DMS79 treated with DMSO at 0.1 percent for 48 hours (cell line): ENCODE measurements at places on chromosomes 7 and 10.

GRCh38 chr7:142647749-142648148, 101.5 kb upstream of the PRSS1 start:
- DNase-seq: no peak

- DNase-seq: no peak
These were observed 280.8 kb upstream of the LRGUK start for GRCh38 chr7:133846203-133846945.

DNA sequence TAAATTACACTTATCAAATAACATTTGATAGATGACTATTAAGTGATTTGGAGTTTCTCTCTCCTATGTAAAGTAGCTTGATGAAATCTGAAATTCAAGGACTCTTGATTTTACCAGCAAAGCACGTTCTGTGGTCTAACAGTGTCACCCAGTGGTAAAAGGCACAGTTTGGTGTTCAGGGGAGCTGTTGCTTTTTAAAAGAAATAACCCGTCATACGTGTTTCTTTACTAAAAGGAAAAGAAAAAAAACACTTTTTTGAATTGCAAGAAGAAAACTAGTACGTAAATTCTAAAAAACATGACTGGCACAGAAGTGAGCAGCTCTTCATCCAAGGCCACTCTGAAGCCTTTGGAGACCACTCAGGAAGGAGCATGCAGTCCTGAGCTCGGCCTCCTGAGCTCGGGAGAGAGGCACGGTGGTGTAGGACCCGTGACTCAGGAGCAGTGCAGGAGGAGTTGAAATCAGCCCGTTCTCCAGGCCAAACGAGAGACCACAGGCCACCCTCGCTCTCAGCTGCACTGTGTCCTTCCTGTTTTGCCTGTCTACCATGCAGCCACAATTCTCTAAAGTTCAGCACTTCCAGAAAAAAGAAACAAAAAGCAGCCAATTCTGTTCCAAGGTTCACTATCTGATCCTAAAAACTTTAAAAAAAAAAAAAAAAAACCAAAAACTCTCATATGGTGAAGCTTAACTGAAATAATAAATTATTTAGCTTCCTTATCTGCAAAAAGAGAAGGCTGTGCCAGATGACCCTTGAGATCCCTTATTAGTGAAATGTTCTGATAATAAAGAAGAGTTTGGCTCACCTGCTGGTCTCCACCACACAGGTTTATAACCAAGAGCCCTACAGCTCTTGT, 212.6 kb upstream of the FRMD4A start:
- DNase-seq: no peak

- DNase-seq: peak; percentile 65
These were observed 639.2 kb downstream of the KCNMA1 start for GRCh38 chr10:76998451-76998850.

DNA sequence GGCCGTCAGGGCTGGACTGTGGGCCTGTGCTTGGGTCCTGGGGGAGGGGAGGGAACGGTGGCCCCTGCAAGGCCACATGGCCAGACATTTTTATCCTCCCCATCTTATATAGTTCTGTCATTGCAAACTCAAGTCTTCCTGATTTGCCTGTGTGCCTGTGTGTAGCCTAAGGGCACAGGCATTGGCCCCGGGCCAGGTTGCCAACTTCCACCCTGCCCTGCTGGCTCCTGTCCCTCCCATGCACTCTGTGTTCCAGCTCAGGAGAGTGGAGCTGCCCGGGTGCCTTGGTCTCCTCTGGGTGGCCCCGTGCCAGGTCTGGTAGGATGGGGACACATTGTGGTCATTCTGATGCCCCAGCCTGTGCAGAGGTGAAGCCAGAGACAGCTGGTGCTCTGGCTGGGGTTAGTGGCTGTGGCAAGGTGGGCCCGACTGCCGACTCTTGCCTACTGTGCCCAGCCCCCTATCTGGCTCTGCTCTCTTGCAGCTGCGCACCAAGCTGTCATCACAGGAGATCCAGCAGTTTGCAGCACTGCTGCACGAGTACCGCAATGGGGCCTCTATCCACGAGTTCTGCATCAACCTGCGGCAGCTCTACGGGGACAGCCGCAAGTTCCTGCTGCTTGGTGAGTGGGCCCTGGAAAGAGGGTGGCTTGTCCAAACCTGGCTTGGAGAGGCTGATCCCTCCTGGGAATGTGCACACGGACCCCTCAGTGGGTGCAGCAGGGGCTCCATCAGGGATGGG, 14.8 kb downstream of the NACAD start:
- peak; percentile 95 for DNase-seq

DNA sequence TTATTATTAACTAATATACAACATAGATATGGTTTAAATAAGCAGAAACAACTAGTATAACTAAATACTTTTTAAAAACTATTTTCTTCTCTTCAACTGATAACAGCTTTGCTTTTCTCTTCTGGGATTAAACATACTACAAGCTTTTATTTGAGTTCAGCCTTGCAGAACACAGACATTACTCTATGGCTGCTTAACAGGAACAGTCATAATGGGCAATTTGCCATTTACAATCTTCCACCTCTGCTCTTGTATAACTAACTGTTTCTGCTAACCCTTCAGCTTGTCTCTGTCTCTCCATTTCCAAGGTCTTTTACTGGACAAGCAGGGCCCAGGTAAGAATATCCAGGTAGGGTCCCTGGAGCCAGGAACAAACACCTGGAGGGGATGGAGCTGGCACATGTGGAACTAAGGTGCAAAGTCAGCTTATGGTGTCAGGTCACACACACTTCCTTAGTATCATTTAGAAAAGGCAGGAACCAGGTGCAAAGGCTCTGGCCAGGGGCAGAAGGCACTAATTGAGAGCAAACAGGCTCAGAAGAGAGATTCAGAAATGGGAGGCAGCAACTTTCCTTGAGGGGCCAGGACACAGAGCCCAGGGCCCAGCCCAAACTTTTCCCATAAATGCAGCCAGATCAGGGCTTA, 93.1 kb downstream of the STRA8 start:
- DNase-seq: peak; percentile 85

- no peak for DNase-seq
These were observed 3.8 kb upstream of the STN1 start for GRCh38 chr10:103921750-103922195.

DNA sequence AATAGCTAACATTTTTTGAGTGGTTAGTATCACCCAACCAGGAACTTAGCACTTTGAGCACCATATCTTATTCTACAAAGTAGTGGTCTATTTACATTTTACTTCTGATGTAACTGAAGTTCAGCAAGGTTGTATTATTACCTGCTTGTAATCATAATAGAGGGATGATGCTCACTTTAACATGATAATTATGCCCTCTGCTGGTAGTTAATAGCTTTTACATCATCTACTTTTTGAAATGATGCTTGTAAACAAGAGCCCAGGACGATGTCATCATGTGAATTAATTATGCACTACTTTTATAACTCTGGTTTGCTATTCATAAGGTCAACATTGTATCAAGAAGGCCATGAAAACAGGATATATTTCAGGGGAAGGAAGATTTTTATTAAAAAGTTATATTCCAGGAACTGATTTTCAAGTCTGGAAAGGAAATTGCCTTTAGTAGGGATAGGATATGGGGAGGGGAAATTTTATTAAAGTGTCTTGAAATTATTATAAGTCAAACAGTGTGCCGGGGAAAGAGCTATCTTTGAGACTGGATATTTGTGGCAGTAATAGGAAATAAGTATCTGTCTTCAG, 80.3 kb upstream of the SCIN start:
- DNase-seq: no peak

GRCh38 chr7:157466867-157467261, 130.1 kb downstream of the DNAJB6 start:
- no peak for DNase-seq

DNA sequence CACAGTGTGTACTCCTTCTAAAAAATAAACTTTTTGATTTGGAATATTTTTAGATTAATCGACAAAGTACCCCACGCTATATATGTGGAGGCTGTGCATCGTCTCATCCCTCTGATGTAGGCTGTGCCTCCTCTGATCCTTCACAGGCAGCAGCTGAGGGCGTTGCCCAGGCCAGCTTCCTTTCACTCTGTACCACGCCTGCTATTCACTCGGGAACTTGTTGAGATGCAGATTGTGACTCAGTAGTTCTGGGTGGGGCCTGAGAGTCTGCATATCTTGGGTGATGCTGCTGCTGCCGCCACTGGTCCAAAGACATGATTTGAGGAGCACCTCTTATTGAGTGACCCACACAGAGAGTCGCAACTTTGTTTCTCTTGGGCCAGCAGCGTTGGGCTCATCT, 7.9 kb upstream of the C10orf120 start:
- DNase-seq: no peak

GRCh38 chr10:44153918-44154670, 230.8 kb downstream of the CXCL12 start:
- no peak for DNase-seq

DNA sequence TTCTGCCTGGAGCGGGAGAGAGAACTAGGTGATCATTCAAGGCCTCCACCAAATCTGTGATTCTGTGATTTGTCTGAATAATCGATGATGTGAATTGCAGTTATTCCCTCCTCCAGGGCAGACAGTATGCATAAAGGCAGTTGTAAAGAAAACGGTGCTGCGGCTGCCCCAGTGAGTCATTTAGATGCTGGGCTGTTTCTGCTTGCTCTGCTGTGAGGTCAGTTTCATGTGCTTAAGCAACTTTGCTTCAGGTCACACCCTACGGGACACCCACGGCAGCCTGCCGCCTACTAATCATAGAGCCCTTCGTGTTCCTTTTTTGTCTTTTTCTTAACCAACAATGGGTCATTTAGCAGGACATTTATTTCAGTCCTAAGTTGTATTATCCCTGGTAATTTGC, 158.1 kb upstream of the PITRM1 start:
- DNase-seq: no peak

GRCh38 chr7:28956608-28957063, 1.5 kb downstream of the TRIL start:
- DNase-seq: peak; percentile 80

GRCh38 chr10:114874827-114875411, 53.3 kb downstream of the FHIP2A start:
- no peak for DNase-seq

- DNase-seq: peak; percentile 62
These were observed 45.6 kb upstream of the C1GALT1 start for GRCh38 chr7:7136466-7137381.

GRCh38 chr7:102412548-102412947, 16.4 kb downstream of the PRKRIP1 start:
- no peak for DNase-seq

DNA sequence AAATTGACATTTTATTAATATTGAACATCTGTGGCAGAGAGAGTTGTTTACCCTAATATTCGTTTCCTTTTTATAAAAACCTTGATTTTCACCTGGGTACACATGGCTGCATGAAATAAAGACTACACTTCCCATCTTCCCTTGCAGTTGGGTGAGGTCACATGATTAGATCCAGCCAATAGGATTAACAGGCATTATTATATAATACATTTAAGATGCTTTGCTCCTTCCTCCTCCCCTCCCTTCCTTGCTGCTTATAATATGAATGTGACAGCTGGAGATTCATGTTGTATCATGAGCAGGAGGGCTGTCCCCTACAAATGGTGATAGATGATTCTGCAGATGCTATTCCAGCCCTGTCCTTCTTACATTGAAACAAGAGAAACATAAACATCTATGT, 146.6 kb downstream of the SH2D4B start:
- DNase-seq: no peak

- no peak for DNase-seq
These were observed 268.3 kb downstream of the ARHGAP12 start for GRCh38 chr10:31660300-31660699.
